ENCODE measurements at places on chromosomes 3 and 15.

DNA sequence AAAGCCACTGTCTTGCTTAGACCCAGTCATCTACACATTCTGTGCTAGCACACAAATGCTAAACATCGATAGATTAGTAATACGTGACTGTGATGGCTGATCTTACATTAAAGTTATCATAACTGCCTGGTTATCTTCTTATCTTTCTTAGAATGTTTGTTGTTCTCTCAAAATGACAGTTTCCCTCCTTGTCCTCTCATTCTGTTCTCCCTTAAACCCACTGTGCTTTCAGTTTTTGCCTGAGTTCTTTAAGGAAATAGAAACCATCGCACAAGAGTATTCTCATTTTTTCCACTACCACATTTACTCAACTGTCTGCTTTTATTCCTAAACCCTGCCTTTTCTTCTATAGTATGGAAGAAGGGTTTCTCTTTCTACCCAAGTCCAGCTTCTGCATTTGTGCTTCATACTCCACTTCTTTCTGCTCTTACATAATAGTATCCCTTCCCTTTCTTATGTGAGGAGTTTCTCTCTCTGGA lies 17.1 kb downstream of the STX19 start:
- DNase-seq = no peak

DNA sequence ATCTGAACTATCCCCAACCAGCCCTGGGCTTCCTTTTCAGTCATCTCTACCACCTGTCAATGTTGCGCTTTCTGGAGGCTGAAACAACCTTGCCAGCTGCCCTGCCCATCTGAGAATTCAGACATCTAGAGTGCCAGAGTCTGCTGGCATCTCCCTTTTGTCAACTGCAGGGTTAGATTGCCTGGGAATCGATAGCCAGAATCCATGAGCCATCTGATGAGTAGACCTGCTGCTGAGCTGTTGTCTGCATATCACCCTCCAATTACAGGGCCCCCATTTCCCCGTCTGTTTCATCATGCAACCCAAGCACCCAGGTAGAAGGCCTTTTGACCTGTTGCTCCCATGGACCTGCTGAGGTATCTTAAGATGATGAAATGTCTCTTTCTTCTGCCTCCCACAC lies 280.1 kb downstream of the EPHB1 start:
- no peak for DNase-seq

DNA sequence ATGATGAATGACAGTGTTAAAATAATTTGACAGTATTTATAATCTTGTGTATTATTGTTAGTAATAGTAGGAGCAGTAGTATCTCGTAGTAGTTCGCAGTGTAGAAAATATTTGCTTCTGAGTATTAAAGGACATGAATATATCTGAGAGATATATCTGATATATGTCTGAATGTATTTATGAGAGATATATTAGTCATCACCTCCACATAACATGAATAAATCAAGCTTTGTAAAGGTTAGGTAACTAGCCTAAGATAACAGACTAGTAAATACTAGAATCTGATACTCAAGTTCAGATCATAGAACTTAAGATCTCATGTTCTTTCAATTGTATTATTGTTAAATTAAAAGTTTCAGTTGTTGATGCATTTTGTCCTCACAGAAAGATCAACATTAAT lies 130.5 kb downstream of the UBE2E2 start:
- DNase-seq = no peak

DNA sequence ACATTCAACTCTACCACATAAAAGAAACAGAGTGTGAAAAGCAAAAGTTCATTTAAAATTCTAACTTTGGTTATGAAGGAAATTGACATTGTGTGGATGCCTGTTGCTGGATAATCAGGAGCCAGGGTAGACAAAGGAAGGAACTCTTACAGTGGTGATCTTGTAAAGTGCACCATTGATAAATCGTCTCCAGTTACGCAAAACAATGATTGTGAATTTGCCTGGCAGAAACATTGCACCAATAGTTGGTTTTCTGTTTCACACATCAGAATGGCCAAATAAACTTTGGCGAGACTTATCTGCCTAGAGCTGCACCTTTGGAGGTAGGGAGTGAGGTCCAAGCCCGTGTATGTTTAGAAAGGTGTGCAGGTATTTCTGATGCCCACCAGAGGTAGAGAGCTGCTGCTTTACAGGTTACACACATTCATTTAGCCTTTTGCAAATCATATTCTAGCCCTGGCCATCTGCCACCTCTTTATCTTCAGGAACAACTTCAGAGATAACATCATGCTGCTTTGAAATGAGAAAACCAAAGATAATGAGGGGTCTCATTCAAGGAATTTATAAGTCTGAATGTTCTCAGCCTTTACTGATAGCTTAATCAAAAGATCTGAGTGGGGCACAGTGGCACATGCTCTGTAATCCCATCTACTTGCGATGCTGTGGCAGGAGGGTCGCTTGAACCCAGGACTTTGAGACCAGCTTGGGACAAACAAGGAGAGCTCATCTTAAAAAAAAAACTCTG lies 47.4 kb upstream of the P3H2 start:
- DNase-seq = no peak

GRCh38 chr3:38111696-38112377 lies 25.1 kb downstream of the ACAA1 start:
- DNase-seq = no peak

DNA sequence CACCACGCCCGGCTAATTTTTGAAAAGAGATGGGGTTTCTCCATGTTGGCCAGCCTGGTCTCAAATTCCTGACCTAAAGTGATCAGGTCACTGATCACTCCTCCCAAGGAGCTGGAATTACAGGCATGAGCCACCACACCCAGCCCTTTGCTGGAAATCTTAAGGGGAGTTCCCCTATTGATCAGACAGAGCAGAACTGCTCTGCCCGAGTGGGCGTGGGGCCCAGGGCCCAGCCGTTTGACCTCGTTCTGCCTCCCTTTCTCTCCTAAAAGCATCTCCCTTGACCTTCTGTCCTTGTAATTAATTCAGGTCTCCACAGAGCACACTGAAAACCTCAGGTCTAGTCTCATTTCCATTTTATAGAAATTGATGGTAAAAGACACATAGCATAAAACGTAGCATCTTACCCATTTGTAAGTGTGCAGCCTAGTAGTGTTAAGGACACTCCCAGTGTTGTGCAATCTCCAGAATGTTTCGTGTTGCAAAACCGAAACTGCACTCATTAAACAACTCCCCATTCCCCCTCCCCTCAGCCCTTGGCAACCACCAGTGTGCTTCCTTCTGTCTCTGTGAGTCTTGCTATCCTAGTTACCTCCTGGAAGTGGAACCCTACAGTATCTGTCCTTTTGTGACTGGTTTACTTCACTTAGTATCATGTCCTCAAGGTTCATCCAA lies 89.3 kb downstream of the SLCO3A1 start:
- peak; percentile 95 for DNase-seq

GRCh38 chr15:36911322-36911944 lies 188.9 kb downstream of the MEIS2 start:
- no peak for DNase-seq

DNA sequence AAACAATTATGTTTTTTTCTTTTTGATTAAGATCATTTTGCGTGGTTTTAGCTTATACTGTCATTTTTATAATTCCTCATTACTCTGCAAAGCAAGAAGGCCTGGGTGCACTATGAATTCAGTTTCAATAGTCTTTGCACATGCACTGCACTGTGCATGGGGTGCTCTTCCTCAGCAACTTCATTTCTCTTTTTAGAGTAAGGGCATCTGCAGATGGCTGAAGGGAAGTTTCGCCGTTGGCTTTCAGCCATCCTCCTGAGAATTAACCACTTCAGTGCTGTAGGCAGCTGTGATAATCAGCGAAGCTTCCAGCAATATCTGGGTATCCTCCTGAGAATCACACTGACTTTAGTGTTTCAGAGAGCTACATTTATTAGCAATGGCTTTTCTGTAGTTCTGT lies 284.8 kb downstream of the GBE1 start:
- DNase-seq = no peak

DNA sequence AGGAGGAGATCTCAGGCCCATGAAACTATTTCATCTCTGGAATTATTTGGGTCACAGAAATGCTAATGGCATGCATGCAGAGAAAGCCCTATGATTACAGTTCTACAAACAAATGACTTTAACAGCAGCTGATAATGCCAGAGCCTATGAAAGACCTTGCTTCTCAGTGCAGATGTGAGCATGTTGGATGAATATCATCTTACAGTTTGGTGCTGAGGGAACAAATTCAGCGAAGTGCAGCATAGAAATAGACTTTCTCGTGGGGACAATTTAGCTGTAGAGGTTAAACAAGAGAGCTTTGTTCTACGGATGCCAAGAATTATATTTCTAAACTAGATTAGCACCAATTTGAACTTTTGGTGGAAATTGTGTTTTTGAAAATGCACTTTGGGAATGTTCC lies 27.7 kb downstream of the PTX3 start:
- peak; percentile 25 for DNase-seq

DNA sequence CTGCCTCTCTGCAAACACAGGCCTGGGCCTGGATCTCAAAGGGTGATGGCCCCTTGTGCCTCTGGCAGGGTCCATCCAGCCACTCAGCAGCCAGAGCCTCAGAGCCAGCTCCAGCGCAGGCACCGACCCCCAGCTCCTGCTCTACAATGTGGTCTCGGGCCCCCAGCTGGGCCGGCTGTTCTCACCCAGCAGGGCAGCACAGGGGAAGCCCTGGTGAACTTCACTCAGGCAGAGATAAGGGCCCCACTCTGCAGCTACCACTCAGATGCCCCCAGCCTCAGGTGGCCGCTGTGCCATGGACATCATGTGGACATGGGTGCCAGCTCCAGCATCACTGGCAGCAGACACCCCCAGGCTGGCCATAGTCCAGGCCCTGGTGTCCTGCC lies 173.1 kb downstream of the TBC1D2B start:
- no peak for DNase-seq

DNA sequence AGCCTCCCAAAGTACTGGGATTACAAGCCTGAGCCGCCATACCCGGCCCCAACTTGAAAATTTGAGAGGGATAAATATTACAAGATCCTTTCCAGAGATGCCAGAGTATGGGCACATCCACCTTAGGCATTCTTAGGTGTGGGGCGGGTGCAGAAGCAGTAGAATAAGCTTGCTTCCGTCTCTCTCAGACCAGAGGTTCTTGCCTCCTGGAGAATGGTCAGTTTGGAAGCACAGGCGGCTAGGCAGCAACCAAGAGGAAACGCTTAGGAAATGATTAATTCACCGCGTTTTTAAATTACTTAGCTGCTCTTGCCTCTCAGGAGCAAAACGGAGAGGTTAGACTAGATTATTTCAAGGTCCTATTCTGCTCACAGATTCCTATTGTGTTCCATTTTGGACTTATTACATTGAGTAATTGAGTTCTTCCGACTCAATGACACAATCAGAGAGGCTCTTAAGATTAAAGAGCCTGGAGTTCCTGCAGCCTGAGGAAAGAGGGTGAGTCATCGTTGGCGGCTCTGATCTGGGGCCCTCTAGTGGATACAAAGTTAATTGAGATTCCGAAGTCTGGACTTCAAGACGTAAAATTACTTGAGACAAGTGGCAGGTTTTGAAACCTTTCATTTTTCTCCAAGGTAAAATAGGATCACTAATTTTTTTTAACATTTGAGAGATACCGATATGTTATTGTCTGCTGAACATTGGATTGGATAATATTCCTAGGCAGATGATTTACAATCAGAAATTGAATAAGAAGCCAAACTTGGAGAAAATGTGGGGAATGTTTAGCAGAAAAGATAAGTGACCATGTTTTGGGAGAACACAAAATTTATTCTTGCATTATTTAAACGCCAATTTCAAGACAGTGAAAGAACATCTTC lies 5.8 kb upstream of the TOPAZ1 start:
- peak; percentile 43 for DNase-seq

DNA sequence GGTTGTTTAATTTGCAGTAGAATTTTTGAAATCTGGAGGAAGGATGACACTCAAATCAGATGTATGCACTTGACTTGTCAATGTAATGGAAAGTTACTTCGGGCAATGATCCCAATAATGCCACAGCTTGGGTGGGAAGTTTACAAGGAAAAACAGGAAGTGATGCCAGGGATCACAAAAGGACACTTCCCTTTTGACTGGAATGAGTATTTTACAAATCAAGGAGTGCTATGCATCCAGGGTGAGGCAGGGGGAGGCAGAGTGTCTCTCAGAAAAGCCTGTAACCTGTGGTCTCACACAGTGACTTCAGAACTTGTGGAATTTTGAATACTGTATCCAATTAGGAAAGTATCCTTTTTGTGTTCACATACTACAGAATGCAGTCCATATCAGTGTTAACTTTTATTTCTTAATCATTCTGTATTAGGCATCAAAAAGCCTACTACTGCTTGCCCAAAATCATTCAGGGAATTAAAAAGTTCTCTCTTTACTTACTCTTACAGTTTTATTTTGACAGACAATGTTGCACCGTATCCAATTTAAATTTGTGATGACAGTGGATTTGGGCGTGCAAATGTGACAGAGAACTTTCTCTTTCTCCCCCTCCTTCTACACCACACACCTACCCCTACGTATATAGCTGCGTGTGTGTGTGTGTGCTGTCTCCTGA lies 445.1 kb downstream of the MECOM start:
- peak; percentile 48 for DNase-seq

- DNase-seq = no peak
Observed at GRCh38 chr3:95750097-95750496, 1064.3 kb upstream of the EPHA6 start.

DNA sequence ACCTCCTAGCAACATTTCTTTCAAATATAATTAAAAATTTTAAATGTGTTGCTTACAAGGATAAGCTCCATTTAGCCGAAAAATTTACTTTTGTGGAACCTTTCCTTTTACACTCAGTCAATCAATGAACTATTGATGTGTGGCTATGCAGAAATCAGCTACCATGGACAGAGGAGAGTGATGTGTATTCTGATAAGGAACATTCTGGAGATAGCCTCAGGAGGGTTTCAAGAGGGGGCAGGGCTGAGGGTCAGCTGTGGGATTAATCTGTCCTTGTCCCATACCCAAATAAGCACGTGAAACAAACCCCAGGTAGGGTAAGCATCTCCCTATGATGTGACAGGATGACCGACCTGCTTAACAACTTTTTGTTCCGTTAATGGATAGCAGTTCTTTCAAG lies 192.6 kb upstream of the PROK2 start:
- DNase-seq = no peak

GRCh38 chr15:69422336-69422895 lies 8.3 kb downstream of the KIF23 start:
- DNase-seq = no peak

GRCh38 chr15:88012233-88012632 lies 244.3 kb downstream of the NTRK3 start:
- no peak for DNase-seq

GRCh38 chr3:142944342-142944741 lies 19.1 kb downstream of the PAQR9 start:
- no peak for DNase-seq

GRCh38 chr3:133905376-133905775 lies 9.7 kb upstream of the RAB6B start:
- no peak for DNase-seq
